ENCODE measurements at places on chromosomes 6 and 20. TPM values are rescaled to one million over a fixed set of nuclear protein-coding genes. Genes with fewer than 3 reads are reported as not detected.

Gene FHL5
- 34.5 TPM for total RNA-seq

Gene HSPA1A
- 133 TPM for total RNA-seq

Gene SIM1
- 31.8 TPM for total RNA-seq

Gene ADGRB3
- total RNA-seq, result 2.2 TPM

Gene ZBTB24
- total RNA-seq, result 12.0 TPM

Gene CALHM5
- 1.3 TPM for total RNA-seq

Gene MCHR2
- total RNA-seq, result not detected

Gene GJA10
- total RNA-seq, result not detected

Gene UNC93A
- not detected for total RNA-seq

Gene FOXQ1
- total RNA-seq, result 33.6 TPM

Gene SLC52A3
- total RNA-seq, result 10.9 TPM

Gene CST9L
- not detected for total RNA-seq

Gene PACRG
- 7.4 TPM for total RNA-seq

Gene PKIB
- 5.3 TPM for total RNA-seq

Gene PDE10A
- total RNA-seq, result 23.1 TPM

Gene RPL7L1
- total RNA-seq, result 80.7 TPM

Data from kidney (tissue), 22 donors.